ENCODE measurements at places on chromosomes 16 and 17.
A peak's percentile ranks its signal among the peaks of the same experiment; 100 is the strongest.

- DNase-seq, result peak; percentile 88
Measured at GRCh38 chr17:2049333-2050299, 5.3 kb upstream of the HIC1 start.

GRCh38 chr17:50877838-50878237 is 11.7 kb upstream of the TOB1 start:
- no peak for DNase-seq

GRCh38 chr16:67544844-67545664 is 16.4 kb downstream of the RIPOR1 start:
- no peak for DNase-seq

DNA sequence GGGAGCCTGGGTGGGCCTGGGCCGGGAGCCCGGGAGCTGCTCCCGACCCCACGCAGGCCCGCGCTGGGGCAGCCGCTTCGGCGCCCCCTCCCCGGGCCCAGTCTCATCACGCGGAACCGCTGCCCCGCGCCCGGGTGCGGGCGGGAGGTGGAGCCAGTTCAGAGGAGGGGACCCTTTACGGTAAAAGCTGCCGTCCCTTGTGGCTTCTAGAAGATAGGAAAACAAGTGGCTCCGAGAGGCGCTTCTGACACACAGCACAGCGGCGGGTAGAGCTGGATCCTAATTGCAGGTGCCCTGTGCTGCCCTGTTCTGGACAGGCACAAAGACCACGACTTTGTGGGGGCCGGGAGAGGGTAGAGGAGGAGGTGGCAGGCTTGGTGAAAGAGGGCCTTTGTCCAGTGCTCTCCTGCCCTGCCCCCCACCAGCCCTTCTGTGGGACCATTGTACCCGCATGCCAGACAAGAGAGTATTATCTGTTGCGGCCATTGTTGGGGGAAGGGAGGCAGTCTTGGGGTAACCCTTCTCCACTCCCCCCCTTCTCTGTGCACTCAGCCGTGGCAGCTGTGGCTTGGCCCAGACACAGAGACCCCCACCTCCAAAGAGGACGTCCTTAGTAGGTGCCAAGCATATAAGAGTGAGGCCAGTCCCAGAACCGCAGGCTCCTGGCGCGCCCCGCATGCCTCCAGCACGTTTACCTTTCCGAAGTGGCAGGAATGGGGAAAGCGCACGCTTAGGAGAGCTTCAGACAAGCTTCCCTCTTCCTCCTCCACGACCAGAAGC is 736 bp downstream of the CNP start:
- DNase-seq, result peak; percentile 83

DNA sequence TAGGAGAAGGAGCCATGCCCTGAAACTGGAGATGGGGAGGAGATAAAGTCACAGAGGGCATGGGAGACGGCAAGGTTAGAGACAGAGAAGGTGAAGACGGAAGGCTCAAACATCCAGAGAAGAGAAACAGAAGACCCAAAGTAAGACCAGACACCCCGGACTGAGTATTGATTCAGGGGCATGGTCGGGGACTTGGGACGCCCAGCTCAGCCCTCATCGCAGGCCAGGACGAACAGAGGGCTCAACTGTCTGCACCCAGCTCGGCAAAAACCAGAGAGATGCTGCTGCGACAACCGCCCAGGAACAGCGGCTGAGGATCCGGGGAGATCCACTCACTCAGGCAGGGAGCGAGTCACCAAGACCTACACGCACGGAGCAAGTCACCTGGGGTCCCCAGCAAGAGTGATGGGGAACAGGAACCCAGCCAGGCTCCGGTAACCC is 999 bp downstream of the XYLT1 start:
- DNase-seq, result no peak
